ENCODE measurements at places on chromosomes 7 and 10. TPM values are rescaled to one million over a fixed set of nuclear protein-coding genes. Genes with fewer than 3 reads are reported as not detected.

The CNTNAP2 gene
- 228 TPM for total RNA-seq

The EPHB6 gene
- 21.9 TPM for total RNA-seq

The STN1 gene
- total RNA-seq, result 14.1 TPM

The CRPPA gene
- total RNA-seq, result 11.8 TPM

The IFIT1B gene
- 0.92 TPM for total RNA-seq

The GPR85 gene
- 106 TPM for total RNA-seq

The GPR141 gene
- total RNA-seq, result not detected

The RNF32 gene
- 2.5 TPM for total RNA-seq

The GIMAP5 gene
- total RNA-seq, result 3.7 TPM

The TMEM178B gene
- 126 TPM for total RNA-seq

The HTR7 gene
- total RNA-seq, result 14.1 TPM

The TMEM140 gene
- 0.92 TPM for total RNA-seq

The ADGRA1 gene
- total RNA-seq, result 12.0 TPM

The YAE1 gene
- total RNA-seq, result 49.1 TPM

The CYP3A5 gene
- not detected for total RNA-seq

The CCL24 gene
- not detected for total RNA-seq

The TEX47 gene
- not detected for total RNA-seq

The UCN3 gene
- not detected for total RNA-seq

All from diencephalon (tissue), 1 donor.